ENCODE measurements at places on chromosomes 2 and 18. TPM values are rescaled to one million over a fixed set of nuclear protein-coding genes. Genes with fewer than 3 reads are reported as not detected.

Gene ABHD3
- 15.2 TPM for total RNA-seq

DNA sequence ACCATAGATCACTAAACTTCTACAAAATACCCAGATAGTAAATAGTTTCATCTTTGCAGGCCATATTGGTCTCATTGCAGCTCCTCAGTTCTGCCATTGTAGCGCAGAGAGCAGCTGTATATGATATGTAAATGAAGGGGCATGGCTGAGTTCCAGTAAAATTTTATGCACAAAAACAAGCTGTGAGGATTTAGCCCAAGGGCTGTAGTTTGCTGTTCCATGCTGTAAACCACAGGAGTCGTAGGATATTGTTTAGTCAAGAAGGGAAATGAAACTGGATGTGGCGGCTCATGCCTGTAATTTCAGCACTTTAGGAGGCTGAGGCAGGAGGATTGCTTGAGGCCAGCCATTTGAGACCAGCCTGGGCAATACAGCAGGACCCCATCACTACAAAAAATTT, 83.0 kb downstream of the MGAT5 start:
- DNase-seq = no peak

Gene WDSUB1
- 5.1 TPM for total RNA-seq

DNA sequence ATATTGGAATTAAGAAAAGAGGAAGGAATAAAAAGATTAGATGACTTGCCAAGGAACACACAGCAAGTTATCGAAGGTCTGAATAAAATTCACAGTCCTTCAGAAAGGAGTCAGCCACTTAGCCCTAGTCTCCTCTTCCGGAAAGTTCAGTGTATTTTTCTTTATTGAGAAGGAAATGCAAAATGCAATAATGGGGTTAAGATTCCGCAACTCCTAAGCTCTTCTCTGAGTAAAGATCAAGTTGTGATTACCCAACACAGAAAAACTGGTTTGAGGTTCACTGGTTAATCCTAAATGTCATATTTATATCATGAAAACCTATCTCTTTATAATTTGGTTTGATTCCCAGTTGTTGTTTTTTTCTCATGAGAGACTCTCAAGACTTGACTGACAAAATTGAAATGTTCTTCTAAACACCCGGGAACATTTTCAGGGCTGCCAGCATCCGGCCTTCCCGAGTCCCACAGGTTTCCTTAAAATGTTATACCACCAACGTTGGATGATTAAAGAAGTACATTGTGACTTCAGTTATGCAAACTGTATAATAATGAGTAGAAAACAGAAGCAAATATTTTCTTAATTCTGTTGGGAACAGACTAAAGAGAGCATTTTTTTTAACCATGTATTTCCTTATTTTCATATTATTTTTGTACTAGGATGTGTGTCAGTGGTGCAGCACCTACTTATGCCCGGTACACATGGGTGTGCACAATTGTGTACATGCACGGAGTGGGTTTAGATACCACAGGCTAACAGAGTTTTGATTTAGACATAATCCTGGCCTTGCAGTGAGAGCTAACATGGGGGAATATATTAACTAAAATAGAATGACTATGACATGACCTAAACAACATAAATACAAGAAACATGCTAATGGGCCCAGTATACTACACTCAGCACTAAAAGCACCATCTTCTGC, 100.2 kb downstream of the STK39 start:
- no peak for DNase-seq

Gene SLC8A1
- total RNA-seq = 0.10 TPM

DNA sequence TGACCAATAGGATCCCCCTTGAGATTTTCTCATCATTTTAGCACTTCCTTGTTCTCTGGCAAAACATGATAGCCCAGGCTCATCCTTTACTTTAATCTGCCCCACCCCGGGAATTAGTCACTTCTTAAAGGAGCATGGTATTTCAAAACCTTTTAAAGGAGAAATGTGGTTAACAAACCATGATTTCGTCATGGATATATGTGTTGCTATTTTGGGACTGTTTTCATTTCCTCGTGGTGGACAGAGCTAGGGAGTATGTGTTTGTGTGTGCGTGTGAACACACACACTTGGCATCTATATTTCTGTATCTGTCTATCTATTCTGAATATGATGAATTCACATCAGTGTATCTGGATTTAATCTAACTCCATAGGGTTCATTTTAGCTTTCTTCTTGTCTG, 128.1 kb downstream of the BIRC6 start:
- DNase-seq = peak; percentile 9

DNA sequence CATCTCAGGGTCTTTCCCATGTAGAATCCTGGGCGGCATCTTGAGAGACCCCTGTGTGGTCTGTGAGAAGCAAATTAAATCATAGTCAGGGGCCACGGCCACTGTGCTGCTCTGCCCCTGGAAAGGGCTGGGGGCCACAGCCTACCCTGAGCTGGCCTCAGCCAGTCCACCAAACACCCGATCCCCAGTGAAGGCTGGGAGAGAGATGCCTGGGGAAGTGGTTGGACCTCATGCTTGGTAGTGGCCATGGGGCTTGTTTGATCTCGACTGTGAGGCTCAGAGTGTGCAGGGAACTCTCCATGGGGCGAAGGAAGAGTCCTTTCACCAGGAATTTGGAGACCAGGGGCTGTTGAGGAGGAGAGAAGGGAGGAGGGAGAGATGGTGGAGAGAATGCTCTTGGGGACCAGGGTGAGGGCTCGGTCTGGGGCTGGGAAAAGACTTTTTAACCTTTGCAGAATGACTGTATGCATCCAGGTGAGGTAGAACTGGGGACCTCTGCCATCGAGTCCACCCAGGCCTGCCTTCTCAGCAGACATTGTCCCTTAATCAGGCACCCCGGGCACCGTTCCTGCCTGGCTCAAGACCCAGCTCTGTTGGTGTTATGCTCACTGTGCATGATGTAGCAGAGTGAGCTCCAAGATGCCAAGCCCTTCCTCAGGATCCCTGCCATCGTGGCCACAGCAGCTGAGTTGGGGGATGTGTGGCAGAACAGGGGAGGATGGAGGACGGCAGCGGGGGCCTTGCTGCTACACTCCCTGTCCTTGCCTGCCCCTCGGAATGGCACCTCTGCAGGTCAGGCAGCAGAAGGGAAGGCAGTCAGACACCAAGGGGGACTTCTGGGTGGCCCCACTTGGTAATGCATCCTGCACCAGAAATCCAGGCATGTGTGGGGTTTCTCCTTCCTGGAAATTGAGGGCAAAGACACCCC, 249.9 kb downstream of the DYSF start:
- DNase-seq = no peak

Gene ZNF396
- total RNA-seq = not detected

DNA sequence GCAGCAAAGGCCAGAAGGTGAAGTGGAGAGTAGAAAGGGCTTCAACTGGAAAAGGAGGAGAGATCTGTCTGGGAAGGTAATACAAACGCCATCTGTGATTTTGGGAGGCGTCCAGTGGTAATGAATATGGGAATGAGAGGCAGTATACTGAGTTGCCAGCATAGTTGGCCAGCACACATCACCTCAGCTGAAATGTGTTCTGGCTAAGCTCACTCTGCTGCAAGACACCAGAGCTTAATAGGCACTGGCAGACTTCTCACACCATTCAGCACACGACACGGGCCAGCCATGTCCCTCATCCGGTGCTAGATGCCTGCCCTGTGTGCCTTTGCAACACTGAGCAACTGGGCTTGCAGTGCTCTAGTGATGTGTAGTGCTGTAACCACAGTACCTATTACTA, 277.1 kb downstream of the PIEZO2 start:
- no peak for DNase-seq

Gene SEPTIN10
- 25.6 TPM for total RNA-seq

- DNase-seq = no peak
Observed at GRCh38 chr2:238162846-238163441, 4.2 kb downstream of the ERFE start.

GRCh38 chr2:144215701-144216675, 303.9 kb downstream of the ZEB2 start:
- no peak for DNase-seq

- DNase-seq = no peak
Observed at GRCh38 chr2:289362-290089, 1.6 kb upstream of the ALKAL2 start.

DNA sequence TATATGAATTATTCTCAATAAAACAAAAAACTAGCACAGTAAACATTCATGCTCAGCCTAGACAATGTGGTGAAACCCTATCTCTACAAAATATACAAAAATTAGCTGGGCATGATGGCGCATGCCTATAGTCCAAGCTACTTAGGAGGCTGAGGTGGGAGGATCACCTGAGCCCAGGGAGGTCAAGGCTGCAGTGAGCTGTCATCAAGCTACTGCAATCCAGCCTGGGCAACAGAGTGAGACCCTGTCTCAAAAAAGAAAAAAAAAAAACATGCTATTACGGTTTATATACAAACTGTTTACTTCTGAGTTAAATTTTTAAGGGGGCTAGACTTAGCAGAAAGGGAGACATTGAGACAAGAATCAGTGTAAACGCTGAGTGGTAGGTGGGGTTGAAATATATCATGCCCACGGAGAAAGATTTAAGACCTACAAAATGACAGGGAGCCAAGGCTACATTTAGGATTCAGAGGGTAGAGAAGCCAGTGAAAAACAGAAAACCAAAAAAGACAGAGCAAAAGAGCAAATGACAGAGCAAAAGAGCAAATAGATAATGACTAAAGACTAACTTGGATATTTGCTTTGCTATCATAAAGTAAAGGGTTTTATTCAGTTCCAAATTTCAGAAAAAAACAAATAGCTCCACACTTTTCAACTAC, 7.5 kb downstream of the TTC32 start:
- no peak for DNase-seq

DNA sequence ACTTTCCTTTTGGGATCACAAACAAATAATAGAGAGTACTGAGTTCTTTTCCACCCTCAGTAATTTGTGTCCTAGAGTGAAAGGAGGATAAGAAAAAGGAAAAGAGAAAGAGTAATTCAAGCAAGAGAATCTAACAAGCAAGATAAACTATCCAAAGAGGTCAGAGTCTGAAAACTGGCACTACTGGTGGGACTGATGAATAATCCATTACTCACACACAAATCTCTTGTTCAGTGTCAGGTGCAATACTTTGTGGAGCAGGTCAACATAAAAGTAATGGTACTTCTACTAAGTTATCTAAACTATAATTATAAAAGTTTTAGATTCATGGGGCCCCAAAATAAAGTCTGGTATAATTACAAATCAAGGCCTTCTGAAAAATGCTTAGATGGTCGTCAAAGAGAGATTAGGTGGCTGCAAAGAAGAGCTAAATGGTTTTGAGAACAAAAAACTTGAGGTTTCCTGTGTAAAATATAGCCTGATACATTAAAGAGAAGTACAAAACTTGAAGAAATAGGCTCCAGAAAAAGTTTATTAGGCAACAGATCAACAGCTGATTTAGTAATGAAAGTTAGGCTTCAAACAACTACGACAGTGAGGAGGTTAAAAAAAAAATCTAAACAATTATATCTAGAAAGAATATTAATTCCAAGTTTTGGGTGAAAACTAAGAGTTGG, 109.4 kb downstream of the BAZ2B start:
- peak; percentile 42 for DNase-seq

GRCh38 chr18:10312326-10313015, 142.0 kb upstream of the APCDD1 start:
- no peak for DNase-seq

DNA sequence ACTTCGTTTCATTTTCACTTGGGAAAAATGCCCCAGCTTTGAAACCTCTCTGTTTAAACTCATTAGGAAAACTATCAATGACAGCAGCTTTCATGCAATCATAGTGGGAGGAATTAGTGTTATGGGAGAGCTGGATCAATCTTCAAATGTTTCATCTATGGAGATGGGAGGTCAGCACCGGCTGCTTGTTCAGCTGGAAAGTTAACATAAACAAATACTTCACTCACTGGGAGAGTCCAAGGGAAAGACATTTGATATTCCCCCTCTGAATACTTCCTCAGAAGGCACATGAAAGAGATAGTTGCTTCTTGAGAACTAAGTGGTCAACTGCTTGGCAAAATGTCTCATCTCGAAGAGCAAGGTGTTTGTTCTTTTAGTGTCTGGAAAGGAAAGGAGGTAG, 7.3 kb downstream of the LYPD1 start:
- no peak for DNase-seq

DNA sequence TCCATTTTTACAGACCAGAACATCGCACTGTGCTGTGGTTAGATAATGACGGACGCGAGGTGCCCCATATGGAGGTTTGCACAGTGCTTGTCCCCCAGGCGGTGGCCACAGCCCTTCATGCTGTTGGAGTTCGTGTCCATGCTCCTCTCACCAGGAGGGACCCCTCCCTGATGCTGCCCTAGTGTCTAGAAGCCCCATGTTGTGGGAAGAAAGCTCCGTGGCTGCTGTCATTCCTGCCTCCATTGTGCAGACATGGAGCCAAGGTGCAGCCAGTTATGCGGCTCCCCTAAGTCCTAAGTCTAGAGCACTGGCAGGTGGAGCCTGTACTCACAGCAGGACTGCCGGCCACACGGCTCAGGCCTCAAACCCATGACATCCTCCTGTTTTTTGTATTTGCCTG, 464.9 kb downstream of the EIPR1 start:
- DNase-seq = no peak

GRCh38 chr2:205556841-205557539, 125.3 kb upstream of the NRP2 start:
- no peak for DNase-seq

DNA sequence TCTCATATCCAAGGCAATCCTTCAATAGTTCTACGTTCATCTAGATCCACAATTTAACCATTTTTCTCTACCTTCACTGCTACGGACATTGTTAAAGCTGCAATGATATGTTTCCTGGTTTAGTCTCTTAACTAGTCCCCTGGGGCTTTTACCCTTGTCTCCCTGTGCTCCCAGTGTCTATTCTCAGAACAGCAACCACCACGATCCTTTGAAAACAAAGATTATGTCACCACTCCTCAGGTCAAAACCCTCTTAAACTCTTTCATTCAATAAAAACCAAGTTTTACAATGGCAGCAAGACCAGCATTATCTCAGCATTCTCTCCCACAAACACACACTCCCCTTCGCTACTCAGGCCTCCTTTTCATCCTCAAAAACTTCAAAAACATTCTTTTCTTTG, 298.2 kb upstream of the CHST9 start:
- no peak for DNase-seq

- DNase-seq = no peak
Observed at GRCh38 chr2:174664084-174664759, 66.6 kb upstream of the WIPF1 start.

Gene SCYGR4
- not detected for total RNA-seq

Gene CYBRD1
- total RNA-seq = 0.64 TPM

- no peak for DNase-seq
Observed at GRCh38 chr2:59029058-59029457, 787.9 kb upstream of the FANCL start.

DNA sequence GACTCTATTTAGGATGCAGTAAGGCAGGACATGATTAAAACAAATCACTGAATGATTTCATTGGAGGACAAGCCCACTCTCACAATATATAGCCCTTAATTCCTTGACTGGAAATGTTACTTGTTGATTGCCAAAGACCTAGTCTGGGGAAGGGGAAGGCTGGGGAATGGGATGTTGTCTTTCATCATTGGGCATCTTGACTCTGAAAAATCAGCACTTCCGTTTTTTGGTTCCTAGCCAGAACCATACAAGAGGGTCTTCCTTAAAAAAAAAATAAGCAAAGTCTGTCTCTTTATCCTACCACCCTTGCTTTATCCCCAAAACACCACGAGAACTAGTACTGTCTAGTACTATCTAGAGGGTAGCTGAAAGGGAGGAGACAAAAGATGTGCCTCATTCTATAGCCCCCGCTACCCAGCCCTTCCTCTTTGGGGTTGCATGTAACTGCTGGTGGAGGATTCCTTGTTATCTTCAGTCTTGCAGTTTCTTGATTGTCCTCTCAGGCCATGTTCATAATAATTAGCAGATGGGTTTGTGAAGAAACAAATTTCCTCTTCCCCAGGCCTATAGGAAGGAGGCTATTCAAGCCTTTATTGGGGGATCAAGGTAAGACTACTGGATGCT, 55.8 kb downstream of the NEMP2 start:
- no peak for DNase-seq
